ENCODE measurements at places on chromosomes 5 and 9.

- DNase-seq, result no peak
Measured at GRCh38 chr9:114011313-114011712, 66.8 kb downstream of the AMBP start.

GRCh38 chr9:72839085-72839484 is 113.8 kb downstream of the ALDH1A1 start:
- no peak for DNase-seq

DNA sequence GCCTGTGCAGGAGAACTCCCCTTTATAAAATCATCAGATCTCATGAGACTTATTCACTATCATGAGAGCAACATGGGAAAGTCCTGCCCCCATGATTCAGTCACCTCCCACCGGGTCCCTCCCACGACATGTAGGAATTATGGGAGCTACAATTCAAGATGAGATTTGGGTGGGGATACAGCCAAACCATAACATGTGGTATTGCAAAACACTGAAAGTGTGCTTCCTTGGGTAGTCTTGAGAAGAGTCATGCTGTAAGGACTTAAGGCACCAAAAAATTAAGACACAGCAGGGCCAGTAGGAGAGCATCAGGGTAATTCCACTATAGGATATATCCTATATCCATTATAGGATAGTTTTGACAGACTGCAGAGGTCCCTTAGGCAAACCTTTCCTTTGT is 29.4 kb upstream of the GDNF start:
- DNase-seq, result no peak

DNA sequence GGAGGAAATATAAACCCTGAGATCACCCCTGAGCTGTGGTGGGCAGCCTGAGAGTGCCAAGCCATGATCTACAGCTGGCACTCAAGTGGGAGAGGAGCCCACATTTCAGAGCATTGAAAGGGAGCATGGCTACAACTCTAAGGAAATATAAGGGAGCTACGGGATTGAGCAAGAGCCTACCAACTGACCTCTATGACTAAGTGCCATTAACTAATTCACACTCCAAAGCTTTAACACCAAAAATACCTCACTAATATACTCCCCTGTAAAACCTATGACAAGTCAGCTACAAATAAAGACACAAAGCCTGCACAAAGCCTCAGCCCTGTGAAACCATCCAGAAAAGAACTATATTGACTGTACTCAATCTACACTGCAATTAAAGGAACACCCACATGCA is 286.8 kb upstream of the RPS23 start:
- DNase-seq, result no peak

GRCh38 chr9:135018306-135018915 is 69.1 kb upstream of the OLFM1 start:
- DNase-seq, result no peak

DNA sequence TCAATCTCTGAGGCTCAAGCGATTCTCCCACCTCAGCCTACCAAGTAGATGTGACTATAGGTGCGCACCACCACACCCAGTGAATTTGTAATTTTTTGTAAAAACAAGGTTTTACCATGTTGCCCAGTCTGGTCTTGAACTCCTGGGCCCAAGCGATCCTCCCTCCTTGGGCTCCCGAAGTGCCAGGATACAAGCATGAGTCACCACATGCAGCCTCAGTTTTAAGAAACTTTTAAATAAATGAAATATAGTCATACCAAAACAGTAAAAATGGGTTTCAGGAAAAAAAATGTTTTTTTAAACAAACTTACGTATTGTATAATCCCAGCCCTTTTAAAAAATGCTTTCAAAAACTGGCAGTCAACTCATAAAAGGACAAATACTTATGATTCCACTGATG is 26.6 kb downstream of the FXN start:
- no peak for DNase-seq

- no peak for DNase-seq
Measured at GRCh38 chr5:107601076-107601475, 69.7 kb downstream of the EFNA5 start.

DNA sequence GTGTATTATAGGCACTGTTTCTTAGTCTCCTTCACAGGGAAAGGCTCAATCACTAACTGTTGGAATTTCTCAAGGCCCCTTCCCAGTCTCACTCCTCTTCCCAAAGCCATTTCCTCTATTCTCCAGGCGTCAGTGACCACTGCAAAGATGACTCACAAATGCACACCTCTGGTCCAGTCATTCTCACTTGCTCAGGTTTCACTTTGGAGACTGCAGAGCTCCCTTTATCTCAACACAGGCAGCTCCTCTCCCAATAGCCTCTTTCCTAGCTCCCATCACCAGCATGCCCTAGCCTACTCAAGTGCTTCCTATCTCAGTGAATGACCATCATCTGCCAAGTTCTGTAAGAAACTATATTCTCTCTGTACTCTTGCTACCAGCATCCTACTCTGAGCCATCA is 323.6 kb downstream of the NTRK2 start:
- no peak for DNase-seq

DNA sequence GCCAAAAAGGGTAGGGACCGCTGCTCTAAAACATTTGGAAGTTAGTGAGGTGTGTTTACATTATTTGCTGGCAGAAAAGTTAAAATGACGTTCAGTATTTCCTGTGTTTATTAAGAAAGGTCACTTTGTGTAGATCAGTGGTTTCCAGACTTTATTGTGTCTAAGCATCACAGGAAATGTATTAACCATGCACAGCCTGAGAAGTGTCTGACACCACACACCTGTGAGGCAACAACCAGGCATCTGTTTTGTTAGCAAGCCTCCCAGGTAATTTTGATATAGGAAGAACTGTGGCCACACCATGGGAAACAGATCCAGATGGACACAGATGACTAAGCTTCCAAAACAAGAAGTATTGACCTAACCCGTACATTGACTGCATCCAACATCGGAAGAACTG is 12.0 kb downstream of the TTC1 start:
- DNase-seq, result no peak

DNA sequence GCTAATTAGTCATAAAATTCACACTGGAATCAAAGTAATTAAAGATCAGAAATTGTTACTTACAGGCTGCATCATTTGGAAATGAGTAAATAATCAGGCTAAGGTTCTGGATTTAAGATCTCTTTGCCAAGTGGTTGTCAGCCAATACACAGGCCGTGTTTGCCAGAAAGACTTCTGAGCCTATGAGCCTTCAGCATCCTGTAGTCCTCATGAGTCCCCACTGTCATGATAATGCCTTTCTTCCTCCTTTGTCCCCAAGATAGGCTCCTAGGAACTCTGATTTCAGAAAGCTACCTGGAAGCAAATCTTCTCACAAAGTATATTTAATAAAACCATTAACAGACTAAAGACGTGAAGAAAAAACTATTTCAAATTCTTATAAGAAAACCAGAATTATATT is 810.5 kb downstream of the DNAH5 start:
- no peak for DNase-seq

GRCh38 chr9:91486699-91487497 is 63.3 kb upstream of the NFIL3 start:
- no peak for DNase-seq

DNA sequence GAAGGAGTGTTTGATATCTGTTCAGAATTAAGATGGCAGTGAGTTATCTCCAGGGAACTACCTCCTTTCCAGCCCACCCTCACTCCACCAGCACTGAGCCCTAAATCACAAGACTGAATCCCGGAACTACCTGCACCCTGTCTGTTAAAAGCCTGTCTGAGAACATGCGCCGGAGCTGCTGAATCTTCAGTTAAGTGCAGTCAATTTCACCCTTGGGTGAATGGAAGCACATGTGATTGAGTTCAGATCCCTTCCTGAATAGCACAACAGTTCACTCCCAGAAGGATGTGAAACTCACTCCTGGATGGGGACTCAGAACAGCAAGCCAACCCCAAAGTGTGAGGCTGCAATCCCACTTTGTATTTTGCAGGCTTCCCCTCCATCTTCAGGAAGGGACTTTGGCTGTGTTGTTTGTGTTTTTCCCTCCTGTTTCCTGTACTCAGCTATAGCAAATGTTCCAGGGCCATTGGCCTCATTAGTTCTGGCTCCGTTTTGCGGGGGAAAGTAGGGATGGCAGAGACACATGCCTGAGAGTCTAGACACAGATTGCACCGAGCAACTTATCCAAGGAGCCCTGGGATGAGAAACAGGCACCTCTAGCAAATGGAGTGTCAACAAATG is 43.4 kb downstream of the DPYSL3 start:
- DNase-seq, result no peak

DNA sequence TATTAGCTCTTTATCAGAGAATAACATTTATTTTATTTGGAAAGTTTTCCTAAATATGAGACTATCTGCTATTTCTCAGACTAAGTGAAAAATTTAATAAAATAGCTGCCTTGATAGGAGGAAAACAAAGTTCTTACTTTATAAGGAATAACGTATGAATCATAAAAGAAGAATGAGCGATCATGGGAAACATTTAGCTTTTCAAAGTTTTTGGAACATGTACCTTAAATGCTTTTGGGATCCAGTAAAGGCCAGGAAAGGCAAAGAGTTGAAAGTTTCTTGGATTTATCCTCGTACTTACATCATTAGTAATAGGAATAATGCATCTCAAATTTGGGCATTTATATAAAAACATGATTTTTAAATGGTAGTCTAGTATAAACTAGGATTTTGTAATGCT is 19.4 kb downstream of the OGN start:
- DNase-seq, result no peak

GRCh38 chr5:83741571-83741970 is 20.9 kb upstream of the HAPLN1 start:
- no peak for DNase-seq

GRCh38 chr5:160539431-160539830 is 117.8 kb downstream of the PTTG1 start:
- DNase-seq, result no peak

DNA sequence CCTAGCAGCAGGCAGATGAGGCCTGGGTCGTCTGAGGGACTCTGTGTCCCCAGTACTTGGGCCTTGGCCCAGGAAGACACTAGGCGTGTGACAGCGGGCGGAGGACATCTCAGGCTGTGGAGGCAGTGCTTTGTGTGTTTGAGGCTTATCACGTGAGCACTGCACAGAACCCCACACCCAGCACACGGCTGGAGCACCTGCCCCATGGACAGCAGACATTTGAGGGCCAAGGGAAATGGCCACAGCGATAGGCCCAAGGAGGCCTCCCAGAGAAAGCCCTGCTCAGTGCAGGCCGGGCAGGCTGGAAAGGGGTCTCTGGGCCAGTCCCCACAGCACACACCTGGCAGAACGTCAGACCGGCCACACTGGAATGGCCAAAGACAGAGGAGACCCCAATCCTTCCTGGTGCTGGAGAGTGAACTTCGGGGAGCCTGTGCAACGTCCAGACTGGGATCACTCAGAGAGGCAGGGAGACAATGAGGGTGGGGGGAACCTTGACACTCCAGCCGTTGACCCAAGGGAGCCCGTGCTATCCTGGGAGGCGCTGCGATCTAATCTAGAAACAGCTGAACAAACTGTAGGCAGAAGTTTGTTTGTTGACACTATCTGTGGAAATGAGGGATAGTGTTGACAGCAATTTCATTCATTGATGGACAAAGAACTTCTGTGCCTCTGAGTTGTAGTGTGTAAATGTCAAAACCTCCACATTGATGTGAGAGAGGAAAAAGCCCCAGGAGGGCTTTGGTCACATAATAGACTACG is 19.6 kb upstream of the FLT4 start:
- DNase-seq, result no peak

GRCh38 chr9:88536951-88537760 is 2.2 kb downstream of the NXNL2 start:
- no peak for DNase-seq
